ENCODE measurements at places on chromosomes 2 and 18.

DNA sequence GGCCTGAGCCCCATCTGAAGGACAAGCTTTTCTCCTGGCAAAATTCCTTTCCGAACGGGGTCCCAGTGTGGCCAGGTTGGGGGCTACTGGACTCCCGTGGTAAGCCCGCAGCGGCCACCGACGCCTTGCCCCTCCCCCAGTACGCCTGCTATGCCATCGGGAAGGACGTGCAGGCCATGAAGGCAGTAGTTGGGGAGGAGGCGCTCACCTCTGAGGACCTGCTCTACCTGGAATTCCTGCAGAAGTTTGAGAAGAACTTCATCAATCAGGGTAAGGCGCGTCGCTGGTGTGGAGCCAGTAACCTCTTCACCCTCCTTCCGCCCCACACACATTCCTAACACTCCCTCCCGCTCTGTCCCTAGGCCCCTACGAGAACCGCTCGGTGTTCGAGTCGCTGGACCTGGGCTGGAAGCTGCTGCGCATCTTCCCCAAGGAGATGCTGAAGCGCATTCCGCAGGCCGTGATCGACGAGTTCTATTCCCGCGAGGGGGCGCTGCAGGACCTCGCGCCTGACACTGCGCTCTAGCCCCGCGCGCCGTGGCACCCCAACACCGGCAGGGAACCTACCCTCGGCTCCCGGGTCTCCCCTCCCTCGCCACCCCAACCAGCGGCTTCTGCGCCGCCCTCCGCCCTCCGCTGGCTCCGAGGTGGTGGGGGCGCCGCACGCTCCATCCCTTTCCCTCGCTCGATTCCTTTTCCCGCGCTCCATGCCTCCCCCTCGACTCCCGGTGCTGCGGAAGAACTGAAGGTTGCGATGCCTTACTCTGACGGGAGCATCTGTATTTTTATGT is 13.6 kb upstream of the ANKRD53 start:
- peak; percentile 68 for DNase-seq

DNA sequence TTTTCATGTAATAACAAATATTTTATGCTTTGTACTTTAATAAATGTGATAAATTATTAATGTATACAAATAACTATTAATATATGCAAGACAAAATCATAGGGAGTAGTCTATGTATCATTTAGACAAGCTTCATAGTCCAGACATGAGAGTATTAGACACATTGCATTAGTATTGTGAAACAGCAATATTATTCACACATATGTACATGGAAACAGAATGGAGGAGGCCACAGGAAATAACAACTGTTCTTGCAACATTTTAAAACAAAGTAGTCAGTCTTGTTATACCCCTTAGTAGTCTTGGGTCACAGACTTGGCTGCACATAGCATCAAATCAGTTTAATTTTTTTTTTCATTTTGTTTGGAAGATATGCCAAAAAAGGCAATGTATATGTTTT is 15.8 kb downstream of the DSC1 start:
- no peak for DNase-seq

DNA sequence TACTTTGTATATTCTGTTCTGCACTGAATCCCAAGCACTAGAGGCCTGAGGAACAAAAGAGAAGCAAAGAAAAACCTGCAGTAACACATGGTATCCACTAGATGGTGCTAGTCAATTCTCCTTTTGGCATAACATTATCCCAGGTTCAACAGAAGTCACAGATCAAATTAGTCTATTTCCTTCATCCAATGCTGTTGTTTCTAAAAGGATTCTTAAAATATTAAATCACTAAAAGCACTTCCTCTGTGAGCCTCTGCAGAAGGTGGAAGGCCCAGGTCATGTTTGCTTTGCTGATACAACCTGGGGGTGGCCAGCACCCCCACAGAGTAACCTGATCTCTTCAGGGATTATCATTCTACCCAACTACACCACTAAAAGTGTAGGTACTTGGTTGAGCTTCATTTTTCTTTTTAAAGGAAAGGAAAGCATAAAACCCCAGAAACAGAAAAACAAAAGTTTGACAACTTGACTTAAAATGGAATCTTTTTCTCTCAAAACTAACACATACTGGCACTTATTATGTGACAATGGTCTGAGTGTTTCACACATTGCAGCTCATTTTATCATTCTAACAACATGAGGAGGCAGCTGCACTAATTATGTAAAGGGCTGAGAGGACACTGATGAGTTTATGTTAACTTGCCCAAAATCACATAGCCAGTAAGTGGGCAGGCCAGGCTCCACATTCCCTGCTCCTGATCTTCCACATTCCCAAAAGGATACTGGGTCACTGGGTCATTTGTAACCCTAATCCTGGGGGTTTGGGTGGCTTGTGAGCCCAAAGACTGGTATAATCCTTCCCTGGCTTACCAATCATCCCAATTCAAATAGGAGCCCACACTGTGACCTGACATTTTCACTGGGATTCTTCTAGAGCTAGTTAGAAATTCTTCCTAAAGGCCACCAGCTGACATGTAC is 66.8 kb upstream of the DNER start:
- no peak for DNase-seq

- DNase-seq: no peak
These were observed 25.8 kb downstream of the SANBR start for GRCh38 chr2:61091485-61091884.

DNA sequence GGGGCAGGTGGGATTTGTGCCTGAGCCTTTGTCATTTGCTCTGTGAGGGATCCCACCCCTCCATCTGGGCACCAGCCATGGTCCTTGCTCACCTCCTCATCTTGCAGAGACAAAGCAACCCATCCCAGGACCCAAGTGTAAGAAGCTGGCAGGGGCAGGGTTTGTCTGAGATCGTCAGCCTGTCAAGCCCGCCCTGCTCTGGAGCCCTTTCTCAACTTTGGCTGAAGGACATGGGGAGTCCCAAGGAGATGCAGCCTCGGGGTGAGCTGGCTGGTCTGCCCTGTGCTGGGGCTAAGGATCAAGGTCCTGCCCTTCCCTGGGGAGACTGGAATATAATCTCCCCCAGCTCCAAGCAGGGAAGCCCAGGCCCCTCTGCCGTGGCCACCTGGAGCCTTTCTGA is 86.0 kb downstream of the CAPN13 start:
- no peak for DNase-seq

- no peak for DNase-seq
These were observed 52.4 kb downstream of the SLC66A2 start for GRCh38 chr18:79898952-79899608.

- no peak for DNase-seq
These were observed 6.6 kb upstream of the BARD1 start for GRCh38 chr2:214816008-214816533.

DNA sequence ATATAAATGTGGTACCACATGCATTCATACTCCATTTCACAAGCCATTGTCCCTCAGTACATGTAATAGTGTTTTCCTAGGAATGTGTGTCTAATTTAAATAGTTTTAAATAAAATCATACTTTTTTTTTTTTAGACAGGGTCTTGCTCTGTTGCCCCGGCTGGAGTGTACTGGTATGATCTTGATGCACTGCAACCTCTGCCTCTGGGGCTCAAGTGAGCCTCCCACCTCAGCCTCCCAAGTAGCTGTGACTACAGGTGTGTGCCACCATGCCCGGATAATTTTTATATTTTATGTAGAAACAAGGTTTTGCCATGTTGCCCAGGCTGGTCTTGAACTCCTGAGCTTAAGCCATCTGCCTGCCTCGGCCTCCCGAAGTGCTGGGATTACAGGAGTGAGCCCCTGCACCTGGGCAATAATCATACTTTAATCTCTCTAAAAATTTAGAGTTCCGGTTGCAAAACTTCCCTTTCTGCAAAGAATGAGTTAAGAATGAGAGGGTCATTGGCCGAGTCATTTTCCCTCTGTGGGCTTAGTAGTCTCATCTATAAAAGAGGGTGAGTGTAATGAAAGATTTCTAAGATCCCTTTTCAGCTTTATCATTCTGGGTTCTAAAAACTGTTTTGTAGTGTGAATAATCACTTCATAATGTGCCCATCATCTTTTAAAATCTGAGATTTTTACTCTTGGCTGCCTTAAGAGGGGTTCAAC is 116.0 kb upstream of the PELI1 start:
- no peak for DNase-seq

DNA sequence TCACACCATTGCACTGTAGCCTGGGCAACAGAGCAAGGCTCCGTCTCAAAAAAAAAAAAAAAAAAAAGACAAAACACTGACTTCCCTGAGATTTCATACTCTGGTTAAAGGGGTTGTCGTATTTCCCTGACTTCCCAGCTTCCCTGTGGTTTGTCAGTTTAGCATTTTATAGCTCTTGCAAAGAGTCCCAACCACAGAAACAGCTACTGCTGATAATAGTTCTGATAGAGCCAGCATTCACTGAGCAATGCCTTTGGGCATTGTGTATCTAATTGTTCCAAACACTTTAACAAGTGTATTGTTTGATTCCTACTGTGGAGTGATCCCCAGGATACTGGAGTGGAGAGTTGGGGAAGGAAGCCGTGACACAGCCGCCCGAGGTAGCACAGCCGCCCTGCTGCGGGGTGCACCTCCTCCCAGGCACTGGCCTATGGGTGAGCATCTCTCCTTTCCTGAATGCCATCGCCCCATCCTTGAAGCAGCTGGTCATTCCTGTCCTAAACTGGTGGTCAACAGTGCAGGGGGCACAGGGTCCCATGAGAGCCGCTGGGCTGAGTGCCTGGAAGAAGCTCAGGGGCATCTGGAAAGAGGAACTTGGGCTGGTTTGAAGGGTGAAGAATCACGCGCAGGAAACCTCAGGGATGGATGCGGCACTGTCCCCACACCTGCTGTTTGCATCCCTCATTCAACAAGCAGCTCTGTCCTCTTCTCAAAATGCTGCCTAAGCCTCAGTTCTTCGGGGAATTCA is 81.0 kb upstream of the TMEM18 start:
- DNase-seq: no peak

DNA sequence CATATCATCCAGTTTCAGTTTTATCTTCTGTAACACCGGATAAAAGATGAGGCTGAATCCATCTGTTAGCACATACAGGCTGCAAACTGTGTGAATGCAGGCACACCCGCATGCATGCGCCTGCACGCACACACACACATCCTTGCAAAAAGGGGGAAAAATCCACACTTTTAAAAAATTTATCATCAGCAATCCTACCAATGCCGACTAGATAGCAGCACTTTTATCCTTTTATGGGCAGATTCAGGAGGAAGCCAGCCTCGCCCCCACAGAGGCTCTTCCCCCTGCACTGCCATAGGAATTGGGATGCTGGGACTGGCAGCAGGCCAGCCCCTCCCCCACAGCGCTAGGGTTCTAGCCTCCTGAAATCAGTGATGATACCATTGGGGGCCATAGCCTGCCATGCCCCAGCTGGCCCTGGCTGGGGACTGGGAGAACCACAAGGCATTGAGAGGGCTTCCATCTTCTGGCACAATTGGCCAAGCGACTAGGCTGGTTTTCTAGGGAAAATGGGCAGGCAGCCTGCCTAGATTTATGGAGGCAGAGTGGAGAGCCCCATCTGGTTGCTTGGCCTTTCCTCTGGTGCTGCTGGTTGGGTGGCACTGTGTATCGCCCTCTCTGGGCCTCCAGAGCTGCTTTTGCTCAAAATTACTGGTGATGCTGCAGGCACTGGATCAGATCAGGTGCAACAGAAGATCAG is 25.5 kb downstream of the CYRIA start:
- no peak for DNase-seq

DNA sequence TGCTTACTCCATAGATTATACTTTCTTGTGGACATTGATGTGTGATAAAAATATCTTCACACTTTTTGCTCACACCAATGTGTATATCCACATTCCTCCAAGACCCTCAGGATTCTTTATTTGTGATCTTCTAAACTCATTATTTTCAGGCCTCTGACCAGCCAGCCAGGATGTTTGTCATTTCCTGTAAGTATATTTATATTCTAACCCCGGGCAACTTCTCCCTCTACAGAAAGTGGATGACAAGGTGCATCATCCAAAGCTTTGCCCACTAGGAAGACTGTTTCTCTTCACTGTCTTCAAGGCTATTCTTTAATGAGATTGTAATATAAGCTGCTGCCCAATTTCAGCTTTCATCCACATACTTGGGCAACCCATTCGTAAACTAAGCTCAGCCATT is 3.6 kb upstream of the CWC22 start:
- DNase-seq: no peak

All from stimulated activated CD4-positive, alpha-beta T cell treated with anti-CD3 and anti-CD28 coated beads, TNF-alpha, amount 100 ng/mL, for 48 hours (primary cell).